ENCODE measurements at places on chromosomes 1 and 21.

DNA sequence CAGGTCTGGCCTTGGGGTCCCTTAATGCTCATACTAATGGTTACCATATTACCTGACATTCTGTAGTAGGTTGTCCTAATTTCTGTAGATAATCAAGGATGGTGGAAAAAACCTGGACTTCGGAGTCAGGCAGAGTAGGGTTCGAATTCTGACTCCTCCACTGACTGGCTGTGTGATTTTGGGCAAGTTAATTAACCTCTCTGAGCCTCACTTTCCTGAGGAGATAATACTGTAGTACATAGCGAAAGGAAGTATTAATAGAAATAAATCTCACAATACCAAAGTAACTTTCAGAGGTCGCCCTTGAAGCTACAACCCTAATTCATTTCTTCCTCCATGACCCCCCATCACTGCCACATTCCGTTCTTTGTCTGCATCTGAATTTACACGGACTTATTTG, 72.9 kb downstream of the KCNN3 start:
- no peak for DNase-seq

- no peak for DNase-seq
Observed at GRCh38 chr1:109784551-109785252, 21.0 kb upstream of the EPS8L3 start.

GRCh38 chr1:36095760-36096405, 7.2 kb downstream of the ADPRS start:
- DNase-seq: no peak

DNA sequence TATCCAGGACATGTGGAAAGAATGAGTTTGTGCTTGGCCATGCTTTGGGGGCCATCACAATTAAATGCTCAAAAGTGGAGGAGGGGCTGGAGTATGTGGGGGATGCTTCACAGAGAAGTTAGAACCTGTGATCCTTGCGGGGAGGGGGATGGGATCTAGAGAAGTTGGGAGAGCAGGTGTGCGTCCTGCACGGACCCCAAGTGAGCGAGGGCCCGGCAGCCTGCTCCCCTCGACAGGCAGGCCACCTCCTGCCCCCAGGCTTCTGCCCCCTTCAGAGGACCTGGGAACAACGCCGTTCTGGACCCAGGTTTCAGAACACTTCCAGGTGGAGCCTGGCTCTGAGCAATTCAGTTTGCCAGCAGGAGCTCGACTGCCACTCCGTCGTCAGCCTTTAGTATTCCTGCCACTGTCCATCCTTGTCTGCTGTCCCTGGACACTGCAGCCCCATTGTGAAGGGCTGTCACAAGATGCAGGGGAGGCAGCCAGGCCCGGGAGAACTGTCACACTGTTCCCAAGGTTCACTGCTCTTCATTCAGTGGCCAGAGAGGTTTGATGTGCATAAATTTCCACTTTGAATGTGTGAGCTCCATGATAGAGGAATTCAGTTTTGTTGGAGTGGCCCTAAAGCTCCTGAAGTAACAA, 112.2 kb downstream of the DHRS3 start:
- no peak for DNase-seq

DNA sequence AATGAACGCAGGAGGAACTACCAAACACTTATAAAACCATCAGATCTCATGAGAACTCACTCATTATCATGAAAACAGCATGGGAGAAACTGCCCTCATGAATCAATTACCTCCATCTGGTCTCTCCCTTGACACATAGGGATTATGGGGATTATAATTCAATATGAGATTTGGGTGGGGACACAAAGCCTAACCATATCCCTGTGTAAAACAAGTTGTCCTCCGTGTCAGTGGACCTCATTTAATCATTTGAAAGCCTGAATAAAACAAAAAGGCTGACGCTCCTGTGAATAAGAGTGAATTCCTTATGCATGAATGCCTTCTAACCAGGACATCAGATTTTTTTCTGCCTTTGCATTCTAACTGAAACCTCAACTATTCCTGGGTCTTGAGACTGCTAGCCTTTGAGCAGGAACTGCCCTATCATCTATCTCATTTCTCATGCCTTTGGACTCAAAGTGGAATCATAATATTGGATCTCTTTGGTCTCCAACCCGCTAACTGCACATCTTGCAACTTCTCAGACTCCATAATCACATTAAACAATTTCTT, 648.8 kb downstream of the ADGRL2 start:
- no peak for DNase-seq

GRCh38 chr1:35797380-35797779, 10.4 kb upstream of the AGO4 start:
- DNase-seq: no peak

DNA sequence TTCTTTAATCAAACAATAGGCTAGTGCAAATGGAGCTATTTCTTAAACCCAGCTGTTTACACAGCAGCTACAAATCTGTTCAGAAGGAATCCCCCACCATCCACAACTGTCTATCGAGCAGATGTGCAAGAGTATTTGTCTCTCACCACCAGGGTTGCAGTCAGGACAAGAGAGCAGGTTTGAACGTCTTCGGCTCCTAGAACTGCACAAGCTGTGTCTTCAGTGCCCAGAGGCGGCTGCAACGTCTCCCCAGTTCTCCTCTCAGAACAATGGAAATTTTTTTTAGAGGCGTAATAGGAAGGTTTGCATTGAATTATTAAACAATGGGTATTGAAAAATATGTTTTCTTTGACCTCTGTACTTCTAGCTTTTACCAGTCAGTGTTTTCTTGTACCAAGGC, 7.3 kb downstream of the OVAAL start:
- DNase-seq: no peak

DNA sequence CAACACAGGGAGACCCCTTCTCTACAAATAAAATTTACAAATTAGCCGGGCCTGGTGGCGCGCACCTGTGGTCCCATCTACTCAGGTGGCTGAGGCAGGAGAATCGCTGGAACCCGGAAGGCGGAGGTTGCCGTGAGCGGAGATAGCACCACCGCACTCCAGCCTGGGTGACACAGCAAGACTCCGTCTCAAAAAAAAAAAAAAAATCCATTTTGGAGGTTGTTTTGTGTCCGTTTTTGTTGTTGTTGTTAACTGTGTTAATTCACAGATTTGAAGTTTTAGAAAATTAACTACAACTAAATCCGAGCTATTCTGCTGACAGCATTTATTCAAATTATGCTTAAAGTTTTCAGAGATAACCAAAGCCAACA, 618 bp downstream of the CLCC1 start:
- no peak for DNase-seq

DNA sequence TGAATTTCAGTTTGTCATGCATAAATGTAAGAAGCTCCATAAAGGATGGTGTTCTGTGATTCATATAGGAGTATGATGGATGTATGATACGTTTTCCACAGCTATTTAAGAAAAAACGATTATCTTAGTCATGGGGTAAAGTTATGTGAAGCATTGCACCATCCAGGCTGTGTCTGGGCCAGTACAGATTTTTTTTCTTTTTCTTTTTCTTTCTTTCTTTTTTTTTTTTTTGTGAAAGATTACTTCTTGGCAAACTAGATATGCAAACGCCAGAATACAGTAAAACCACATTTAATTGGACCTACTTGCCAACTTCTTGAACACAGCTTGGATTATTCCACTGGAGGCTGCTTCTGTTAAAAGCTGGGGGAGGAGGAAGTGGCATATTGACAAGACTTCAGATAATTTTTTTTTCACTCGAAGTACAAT, 14.9 kb downstream of the ZBTB18 start:
- no peak for DNase-seq

DNA sequence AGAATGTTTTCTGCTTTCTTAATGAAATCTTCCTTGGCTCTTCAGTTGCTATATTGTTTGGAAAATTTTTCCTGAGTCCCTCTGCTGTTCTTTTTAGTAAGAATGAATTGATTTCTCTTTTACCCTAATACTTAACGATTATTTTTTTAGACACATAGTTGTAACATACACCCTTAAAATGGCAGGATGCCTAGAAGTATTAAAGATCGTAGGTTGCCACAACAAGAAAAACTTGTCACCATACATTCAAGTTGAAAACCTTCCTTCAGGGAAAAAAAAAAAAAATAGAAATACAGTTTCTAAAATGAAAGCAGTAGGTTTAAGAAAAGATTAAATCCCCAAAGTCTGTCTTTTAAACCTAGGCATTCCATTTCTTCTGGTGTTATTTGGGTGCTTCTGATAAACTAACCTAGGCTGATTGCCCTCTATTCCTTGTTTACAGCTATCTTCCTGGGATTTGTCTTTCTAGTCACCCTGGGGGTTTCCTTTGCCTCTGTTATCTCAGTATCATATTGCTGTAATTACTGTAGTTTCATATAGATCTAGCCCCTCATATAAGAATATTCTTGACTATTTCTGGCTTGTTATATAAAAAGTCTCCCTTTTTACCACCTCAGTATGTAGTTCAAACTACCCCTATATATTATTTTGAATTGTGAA, 16.8 kb downstream of the SUCO start:
- no peak for DNase-seq

DNA sequence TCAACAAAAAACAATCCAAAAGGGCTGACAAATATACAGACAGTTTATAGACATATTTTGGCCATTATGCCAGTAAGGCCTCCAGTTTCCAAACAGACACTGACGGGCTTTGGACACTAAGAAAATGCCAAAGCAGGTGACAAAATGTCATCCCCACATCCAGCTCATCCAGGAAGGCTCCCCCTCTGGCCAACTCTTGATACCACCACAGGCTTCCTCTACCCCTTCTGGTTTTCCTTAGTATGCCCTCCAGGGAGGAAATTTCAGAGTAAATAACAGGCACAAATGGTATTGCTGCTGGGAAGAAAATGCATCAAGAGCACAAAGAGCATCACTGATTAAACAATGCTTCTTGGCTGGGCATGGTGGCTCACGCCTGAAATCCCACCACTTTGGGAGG, 225.3 kb downstream of the VAV3 start:
- no peak for DNase-seq

GRCh38 chr1:39196244-39197215, 8.0 kb upstream of the MACF1 start:
- no peak for DNase-seq

DNA sequence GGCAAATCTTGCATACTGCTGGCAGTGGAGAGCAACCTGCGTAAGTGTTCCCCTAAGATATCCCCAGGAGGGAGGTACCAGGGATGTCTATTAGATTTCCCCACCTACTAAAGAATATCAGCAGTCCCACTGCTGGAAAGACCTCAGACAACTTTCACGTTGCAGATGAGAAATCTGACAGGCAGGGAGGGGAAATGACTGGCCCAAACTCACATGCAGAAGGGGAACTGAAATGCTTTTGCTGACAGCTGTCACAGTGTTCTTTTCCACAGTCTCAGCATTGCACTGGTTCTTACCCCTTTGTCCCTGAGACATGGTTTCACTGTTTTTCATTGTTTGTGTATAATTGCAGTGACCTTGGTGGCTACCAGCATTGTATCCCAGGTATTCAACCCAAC, 84.8 kb upstream of the ATP1A1 start:
- DNase-seq: no peak

GRCh38 chr21:42221581-42222345, 2.8 kb downstream of the ABCG1 start:
- no peak for DNase-seq

GRCh38 chr1:25513666-25514065, 29.7 kb upstream of the LDLRAP1 start:
- no peak for DNase-seq

DNA sequence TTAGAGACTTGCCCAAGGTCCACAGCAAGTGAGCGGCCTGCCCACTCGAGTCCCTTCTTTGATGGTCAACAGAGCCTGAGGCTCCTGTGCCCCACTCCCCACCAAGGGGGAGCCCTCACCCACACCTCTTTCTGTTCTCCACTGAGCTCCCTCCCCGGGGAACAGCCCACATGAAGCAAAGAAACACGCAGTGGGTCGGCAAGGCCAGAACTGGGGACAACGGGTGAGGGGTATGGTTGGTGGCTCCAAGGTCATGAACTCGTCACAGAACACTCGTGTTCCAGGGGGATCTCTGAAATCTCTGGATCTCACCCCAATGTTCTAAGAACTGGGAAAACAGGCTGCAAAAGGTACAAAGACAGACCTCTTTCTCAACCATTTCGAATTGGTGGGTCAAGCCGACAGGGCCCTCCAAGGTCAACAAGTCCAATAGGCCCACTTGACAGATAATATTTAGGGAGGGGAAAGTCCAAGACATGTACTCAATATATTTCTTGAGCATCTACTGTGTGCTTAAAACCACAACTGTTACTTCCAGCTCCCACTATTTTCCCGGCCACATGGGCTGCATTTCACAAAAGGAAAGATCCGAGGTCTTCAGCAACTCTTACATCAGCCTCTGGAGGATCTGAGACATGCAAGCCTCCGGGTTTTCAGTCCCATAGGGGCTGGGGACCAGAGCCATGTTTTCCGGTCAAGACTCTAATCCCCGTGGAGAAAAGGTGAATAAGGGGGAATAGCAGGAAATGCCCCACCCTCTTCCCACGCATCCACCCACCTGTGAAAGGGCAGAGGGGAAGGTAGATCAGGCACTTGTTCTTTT, 1.1 kb upstream of the RAP1GAP start:
- no peak for DNase-seq

- DNase-seq: no peak
Observed at GRCh38 chr1:20126041-20126805, 6.9 kb upstream of the PLA2G2D start.

DNA sequence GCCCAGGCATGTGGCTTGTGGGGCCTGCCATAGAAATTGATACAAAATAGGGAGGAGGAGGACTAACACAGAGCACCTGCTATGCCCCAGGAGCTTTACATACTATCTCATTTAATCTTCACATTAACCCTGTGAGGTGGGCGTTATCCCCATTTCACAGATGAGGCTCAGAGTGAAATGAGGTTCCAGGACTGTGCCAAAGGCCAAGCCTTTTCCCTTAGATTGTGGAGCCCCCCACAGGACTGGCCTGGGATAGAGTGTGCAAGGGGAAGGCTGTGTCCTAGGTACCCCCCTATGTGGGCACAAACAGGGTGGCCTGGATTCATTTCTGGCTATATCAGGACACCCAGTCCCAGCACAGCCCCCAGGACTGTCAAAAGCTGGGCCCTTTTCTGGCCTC, 2.2 kb upstream of the DDOST start:
- no peak for DNase-seq

DNA sequence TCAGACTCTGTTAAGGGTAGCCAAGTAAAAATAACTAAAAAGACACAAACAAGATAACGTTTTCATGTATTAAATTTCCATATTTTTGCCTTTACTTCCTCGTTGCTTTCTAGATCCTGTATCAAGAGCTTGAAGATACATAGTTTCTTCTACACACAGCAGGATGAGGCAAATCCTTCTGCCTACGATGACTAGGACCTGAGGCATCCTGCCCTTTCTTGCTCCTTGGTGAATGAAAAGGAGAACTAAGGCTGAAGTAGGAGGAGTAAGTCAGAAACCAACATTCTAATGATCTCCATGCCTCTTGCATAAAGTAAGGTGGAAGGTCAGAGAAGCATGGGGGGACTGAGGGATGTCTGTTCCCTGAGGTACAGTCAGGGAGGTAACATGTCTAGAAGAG, 102.6 kb downstream of the GPATCH2 start:
- no peak for DNase-seq

- DNase-seq: no peak
Observed at GRCh38 chr1:159088050-159088449, 11.5 kb upstream of the AIM2 start.

- no peak for DNase-seq
Observed at GRCh38 chr1:245301162-245301580, 146.4 kb downstream of the KIF26B start.

- no peak for DNase-seq
Observed at GRCh38 chr1:119009312-119009655, 21.1 kb upstream of the TBX15 start.

- DNase-seq: no peak
Observed at GRCh38 chr1:164733070-164733469, 174.1 kb downstream of the PBX1 start.

Data from NCI-H1417 treated with DMSO at 0.1 percent for 48 hours (cell line).